RWPE2 (cell line): ENCODE measurements at places on chromosomes 2 and 18.

DNA sequence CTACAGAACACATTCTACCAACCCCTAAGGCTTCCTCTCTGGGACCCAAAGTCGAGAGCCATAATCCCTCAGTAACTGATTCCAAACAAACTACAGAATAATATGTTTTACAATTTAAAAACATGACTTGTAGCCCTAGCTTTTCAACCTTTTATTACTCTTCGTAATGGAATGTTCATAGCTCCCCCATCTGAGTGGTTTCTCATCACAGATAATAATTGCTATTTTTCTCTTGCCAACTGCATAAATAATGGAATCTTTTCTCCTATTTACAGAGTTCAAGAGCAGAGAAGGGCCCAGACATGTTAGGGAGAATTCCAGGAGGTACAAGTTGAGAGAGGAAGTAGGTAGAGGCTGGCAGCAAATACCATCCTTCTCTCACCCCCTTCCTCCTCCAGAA is 59.9 kb upstream of the CERS6 start:
- DNase-seq: no peak

GRCh38 chr2:71700658-71701397 is 247.5 kb downstream of the DYSF start:
- DNase-seq: peak; percentile 43

- no peak for DNase-seq
These were observed 9.9 kb upstream of the PARD3B start for GRCh38 chr2:204535356-204535755.

- DNase-seq: no peak
These were observed 566.4 kb downstream of the ZEB2 start for GRCh38 chr2:143953451-143954030.

DNA sequence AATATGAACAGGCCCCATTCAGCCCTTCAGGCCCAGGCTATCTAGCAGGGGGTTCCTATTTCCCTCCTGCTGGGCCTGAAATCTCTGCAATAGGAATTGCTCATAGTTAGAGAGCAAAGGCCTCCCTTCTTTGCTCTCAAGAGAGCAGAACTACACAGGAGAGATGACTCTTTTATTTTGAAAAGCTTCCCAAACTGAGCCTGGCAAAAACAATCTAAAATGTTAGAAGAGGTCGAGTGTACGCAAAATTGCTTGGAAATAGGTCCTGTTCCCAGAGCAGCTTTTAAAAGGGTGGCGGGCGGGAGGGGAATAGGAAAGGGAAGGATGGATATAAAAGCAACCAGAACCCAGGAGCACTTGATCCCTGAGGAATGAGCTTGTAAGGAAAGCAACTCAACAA is 68.4 kb upstream of the APCDD1 start:
- DNase-seq: no peak

GRCh38 chr2:68722712-68723111 is 11.9 kb upstream of the ARHGAP25 start:
- no peak for DNase-seq
